Fibroblast of mammary gland (primary cell): ENCODE measurements at places on chromosomes 5 and 9.
A peak's percentile ranks its signal among the peaks of the same experiment; 100 is the strongest.

DNA sequence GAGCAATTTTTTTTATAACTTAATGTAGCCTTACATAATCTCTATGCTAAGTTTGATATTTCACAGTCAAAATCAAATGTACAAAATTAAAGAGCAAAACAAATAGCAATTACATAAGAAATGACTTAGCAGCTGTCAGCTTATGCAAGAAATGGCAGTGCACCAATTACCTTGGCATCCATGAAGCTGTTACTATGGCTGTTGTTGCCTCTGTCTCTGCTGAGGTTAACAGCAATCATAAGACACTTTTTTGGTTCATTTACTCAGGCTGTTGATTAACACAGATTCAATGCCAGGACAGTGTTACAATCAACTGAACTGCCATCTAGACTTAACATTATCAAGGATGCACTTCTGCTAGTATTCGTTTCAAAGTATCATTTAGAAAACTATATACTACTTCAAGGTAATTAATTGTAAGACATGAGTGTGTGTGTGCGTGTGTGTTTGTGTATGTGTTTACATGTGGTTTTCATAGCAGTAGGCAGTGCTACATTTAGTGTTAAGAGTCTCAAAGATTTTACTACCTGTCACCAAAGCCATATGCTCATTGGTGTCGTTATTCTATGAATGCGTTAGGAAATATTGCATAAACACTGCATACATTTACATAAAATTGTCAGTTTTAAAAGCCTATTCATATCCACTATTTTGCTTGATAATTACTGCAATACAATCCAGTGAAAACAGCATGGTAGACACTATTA, 1084.2 kb upstream of the COX7C start:
- DNase-seq, result no peak

DNA sequence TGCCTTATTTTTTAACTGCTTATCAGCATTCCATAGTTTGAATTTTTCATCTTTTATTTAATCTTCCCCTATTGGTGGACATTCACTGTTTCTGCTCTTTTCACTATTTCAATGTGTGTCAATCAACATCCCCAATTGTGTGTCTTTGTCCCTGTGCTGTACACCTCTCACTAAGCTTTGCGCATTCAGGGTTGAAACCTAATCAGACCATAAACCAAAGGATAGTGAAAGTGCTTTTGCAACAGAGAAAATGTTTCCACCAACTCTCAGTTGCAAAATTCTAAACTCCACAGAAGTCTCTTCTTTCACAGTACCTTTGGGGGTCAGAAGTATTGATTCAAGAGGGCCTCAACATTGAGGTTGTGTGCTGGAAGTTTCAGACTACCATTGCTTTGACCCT, 127.1 kb upstream of the SAP30L start:
- DNase-seq, result no peak

DNA sequence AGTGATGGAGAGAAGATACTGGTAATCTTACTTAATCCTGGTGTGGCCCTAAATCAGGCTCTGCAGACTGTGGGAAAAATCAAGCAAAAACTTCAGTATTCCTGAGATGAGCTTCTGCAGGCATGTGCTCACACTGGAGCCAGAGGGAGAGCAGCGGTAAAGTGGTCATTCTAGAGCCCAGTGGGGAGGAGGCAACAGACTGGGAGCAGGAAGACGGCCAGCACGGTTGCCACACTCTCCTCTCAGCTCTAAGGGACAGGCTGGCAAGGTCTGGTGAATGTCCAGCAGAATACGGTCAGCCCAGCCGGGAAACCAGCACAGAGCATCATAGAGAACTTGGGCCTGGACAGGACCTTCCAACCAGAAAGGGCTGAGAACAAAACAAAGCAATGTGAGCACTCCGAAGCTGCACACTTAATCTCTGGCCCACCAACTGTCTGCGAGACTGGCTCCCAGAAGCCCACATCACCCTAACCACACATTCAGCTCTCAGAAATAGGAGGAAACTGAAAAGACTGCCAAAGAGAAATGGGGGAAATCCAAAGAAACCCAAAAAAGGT, 30.3 kb downstream of the MED27 start:
- DNase-seq, result no peak

DNA sequence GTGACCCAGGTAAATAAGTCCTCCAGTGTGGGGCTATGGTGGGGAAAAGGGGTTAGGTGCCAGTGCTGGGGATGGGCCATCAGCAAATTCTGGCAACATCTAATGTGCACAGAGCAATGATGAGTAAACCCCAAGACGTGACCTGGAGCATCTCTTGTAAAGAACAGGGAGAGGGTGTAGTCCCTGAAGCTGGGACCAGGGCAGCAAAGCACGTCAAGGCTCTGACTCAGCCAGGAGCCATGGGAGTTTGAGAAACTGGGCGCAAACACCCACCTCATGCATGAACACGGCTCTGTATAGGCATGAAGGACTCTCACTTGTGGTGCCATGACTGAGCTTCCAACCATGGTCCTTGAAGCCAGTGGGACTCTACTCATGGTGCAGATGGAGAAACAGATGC, 51.8 kb downstream of the DUSP1 start:
- peak; percentile 36 for DNase-seq
